ACHN (cell line): ENCODE measurements at places on chromosomes 4 and X.

DNA sequence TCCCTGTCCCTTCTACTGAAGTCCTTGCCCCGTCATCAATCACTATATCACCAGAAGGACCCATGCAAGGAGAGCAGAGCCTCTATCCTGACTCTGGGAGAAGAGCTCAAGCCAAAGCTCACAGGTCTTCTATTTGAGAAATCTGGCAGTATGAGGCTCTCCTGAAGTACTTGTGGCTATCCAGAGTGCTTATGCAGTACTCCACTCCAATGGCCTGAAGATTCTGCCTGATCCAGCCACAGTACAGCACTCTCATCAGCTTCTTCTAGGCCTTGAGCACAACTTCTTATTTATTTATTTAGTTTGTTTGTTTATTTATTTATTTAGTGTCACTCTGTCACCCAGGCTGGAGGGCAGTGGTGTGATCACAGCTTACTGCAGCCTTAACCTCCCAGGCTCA, 13.0 kb downstream of the USP26 start:
- no peak for DNase-seq

DNA sequence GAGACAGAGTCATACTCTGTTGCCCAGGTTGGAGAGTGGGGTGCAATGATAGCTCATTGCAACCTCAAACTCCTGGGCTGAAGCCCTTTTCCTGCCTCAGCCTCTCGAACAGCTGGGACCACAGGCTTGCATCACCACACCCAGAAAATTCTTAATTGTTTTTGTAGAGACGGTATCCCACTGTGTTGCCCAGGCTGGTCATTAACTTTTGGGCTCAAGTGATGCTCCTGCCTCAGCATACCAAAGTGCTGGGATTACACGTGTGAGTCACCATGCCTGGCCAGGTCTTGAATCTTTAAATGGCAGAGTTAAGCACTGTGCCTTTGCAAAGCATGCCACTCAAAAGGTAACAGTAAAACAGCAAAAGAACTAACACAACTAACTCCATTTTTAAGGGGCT, 28.6 kb upstream of the BBS12 start:
- DNase-seq: peak; percentile 47

GRCh38 chr4:39715788-39716187, 17.9 kb downstream of the UBE2K start:
- DNase-seq: no peak

DNA sequence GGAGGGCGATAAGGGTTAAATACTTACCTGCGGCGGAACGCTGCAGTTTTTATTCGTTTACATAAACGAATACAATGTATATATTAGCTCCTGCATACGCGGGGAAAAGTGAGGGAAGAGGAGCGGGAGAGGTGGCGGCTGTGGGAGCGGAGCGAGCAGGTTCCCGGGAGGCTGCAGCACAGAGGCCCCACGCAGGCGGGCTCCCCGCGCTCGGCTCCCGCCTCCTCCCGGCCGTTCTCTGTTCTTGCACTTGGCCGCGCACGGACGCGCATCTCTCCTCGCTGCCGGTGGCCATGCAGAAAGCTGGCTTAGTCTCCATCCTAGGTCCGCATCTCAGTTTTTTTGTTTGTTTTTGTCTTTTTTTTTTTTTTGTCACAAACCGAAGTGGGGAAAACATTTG, 340.4 kb upstream of the FAT1 start:
- DNase-seq: no peak

GRCh38 chr4:126993351-126993750, 639.4 kb upstream of the INTU start:
- no peak for DNase-seq

GRCh38 chrX:46722742-46723568, 36.0 kb downstream of the SLC9A7 start:
- DNase-seq: no peak

GRCh38 chr4:47839259-47839658, 1.4 kb upstream of the CORIN start:
- DNase-seq: peak; percentile 21

DNA sequence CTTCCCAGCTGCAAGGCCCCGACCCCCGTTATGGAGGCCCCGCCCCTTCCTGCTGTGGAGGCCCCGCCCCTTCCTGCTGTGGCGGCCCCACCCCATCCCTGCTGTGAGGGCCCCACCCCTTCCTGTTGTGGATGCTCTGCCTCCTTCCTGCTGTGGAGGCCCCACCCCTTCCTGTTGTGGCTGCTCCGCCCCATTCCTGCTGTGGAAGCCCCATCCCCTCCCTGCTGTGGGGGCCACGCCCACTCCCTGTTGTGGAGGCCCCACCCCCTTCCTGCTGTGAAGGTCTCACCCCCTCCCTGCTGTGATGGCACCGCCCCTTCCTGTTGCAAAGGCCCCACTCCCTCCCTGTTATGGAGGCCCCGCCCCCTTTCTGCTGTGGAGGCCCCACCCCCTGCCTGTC, 104.9 kb upstream of the PSAPL1 start:
- DNase-seq: no peak

DNA sequence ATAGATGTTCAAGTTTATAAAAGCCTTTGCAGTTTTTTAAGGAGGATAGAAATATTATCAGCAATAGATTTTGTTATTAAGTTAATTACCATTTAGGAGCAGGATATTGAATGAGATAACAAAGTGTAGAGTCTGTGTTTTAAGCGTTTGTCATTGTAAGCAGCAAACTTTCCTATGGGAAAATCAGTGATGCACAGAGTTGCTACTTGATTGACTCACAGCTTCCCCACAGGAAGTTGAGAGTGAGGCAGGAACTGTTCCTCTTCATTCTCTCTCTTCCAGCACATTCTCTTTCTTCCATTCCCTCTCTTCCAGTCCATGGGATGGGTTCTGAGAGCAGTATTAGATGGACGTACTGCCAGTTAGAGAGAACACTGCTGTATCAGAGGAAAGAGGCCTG, 867.7 kb upstream of the AGA start:
- no peak for DNase-seq

DNA sequence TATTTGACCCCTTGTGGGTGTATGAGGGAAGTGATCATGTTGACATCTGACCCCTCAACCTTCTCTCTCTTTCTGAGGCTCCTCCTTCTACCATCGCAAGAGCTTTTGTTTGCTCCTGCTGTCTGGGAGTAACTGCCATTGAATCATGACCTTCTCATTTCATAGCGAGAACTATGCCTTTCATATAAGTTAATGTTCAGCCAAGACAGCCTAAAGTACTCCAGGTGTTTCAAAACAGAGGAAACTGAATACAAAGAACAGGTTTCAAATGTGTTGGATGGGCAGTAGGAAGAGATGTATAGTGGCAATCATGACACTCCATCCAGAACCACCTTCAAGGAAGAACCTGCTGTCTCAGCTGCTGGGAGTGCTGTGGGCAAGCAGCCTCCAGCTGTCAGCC, 403.1 kb downstream of the MID1IP1 start:
- DNase-seq: no peak

GRCh38 chr4:186148336-186148975, 42.9 kb upstream of the CYP4V2 start:
- DNase-seq: peak; percentile 58

DNA sequence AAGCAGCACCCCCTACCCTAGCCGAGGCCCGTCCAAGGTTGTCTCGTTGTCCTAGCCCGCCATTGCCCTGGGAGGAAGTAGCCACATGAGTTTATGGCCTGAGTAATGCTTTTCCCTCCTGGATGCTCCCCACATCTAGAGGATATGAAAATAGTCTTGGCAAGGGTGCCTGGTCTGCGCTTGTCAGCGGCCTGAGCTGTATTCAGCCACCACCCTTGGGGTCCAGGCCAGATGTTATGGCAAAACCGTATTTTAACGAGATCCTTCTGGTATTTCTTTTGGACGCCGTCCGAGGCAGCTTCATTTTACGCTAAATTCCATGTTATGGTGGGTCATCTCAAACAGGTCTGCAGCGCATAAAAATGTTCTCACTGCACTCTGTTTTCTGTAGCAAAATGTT, 89.3 kb downstream of the GPR143 start:
- DNase-seq: no peak

GRCh38 chr4:43351970-43352806, 459.7 kb downstream of the GRXCR1 start:
- no peak for DNase-seq

GRCh38 chr4:3123181-3123671, 48.7 kb downstream of the HTT start:
- no peak for DNase-seq

DNA sequence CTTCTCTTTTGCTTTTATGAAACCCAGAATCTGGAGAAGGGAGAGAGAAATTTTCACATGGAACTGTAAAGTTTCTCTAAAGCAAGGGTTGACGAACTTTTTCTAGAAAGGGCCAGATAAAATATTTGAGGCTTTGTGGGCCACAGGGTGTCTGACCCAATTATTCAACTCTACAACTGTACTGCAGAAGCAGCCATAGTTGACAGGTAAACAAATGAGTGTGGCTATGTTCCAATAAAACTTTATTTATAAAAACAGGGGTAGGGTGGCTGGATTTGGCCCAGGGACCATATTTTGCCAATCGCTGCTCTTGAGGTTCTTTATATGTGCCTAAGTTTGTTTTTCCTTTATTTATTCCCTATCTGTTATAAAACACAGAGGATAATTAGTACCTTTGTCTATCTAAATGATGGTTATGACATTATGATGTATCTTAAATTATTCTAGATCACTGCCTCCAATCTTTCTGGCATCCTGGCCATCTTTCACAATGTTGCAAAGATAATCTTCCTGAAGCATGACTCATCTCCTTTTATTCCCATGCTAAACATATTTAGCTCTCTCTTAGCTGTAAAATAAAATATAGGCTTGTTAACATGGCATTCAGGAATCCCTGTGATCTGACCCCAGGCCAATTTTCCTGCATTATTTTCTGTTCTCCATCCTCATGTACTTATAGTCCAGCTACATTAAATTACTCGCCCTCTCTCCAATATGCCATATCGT, 106.8 kb upstream of the CBLL2 start:
- DNase-seq: no peak

GRCh38 chr4:74613266-74613665, 168.3 kb downstream of the AREG start:
- no peak for DNase-seq

DNA sequence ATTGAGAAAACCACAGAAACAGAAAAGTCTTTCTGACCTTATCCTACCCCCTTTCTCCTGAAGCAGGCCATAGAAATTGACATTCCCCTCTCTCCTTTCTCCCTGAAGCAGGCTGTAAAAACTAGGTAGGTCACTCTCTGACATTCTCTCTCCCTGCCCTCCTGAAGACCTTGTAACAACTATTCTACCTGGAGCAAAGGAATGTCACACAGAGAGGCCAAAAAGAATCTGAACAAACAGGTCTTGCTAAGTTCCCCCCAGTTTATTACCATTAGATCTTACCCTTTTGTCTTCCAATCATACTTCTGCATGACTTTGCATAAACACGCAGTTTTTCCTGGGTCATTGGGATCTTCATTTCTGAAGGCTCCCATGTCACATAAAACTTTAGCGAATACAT, 198.3 kb upstream of the GYPA start:
- DNase-seq: no peak

GRCh38 chr4:140769209-140769608, 13.0 kb upstream of the TBC1D9 start:
- no peak for DNase-seq

- DNase-seq: no peak
Observed at GRCh38 chr4:106017975-106018374, 122.7 kb downstream of the NPNT start.

GRCh38 chrX:8233091-8233490, 62.0 kb upstream of the VCX2 start:
- DNase-seq: no peak

DNA sequence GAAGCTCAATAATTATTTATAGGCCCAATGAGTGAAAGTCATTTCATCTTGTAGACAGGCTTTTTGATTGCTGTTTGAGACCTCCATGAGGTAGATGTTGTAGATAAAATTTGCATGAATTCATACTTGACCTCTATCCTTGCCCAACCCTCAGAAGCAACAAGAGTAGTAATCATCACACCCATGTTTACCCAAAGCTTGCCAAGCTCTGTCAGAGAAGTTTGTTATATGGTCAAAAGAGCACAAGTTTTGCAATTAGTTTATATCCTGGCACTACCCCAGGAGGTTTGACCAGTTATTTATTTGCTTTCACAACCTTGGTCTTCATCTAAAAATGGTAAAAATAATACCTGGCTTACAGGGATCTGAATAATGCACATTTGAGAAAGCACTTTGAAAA, 20.7 kb downstream of the ADH7 start:
- DNase-seq: no peak

DNA sequence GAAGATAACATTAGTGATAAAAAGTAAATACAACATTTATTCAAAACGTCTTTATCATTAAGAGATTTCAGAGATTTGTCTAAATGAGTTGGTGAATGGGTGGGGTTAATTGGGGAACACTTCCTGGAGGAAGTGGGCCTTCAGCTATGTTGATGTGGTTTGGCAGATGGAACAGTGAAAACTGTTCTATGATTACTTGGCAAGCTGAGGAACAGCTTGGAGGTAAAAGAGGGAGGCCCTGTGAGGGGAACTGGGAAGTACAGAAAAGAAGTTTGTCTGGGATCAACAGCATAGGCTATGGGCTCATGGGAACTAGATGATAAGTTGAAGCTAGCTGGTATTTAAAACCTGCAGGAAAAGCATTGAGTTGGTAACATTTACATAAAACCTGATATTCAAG, 26.0 kb downstream of the OCRL start:
- no peak for DNase-seq

GRCh38 chr4:168784786-168785461, 225.1 kb downstream of the CBR4 start:
- no peak for DNase-seq

DNA sequence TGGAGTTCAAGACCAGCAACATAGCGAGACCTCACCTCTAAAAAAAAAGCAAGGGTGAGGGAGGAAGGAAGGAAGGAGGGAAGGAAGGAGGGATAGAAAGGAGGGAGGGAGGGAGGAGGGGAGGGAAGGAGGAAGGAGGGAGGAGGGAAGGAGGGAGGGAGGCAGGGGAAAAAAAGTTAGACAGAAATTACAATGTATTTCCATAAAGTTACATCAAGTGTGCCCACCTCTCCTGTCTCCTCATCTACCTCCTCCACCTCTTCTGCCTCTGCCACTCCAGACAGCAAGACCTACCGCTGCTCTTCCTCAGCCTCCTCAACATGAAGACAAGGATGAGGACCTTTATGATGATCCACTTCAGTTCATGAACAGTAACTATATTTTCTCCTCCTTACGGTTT, 8.3 kb downstream of the LIN54 start:
- DNase-seq: no peak

GRCh38 chr4:13601848-13602247, 25.7 kb downstream of the BOD1L1 start:
- no peak for DNase-seq

DNA sequence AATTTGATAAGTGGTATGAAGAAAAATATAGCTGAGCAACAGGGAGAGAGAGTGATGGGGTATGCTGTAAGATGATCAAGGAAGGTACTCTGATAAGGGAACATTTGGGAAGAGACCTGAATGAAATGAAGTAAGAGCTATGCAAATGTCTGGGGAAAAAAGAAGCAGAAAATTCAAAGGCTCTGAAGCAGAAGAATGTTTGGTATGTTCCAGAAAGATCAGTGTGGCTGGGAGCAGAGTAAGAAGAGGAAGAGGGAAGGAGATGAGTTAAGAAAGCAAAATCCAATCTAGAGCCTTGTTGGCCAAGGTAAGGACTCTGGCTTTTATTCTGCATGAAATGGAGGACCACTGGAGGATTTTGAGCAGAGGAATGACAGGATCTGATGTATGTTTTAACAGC, 90.0 kb downstream of the AWAT2 start:
- no peak for DNase-seq
